Caki2 (cell line): ENCODE measurements at places on chromosomes 7 and 10. TPM values are rescaled to one million over a fixed set of nuclear protein-coding genes. Genes with fewer than 3 reads are reported as not detected.

Gene PNLIPRP3
- not detected in 2 replicates for total RNA-seq

Gene UFSP1
- total RNA-seq = 7.4 and 11.8 TPM in 2 replicates

Gene ZNF425
- 2.9 and 7.1 TPM in 2 replicates for total RNA-seq

Gene CHCHD3
- 124 and 183 TPM in 2 replicates for total RNA-seq

Gene MINDY4
- 3.6 and 4.0 TPM in 2 replicates for total RNA-seq

Gene TAS2R41
- not detected in 2 replicates for total RNA-seq

Gene SMURF1
- total RNA-seq = 37.7 and 50.4 TPM in 2 replicates

Gene NEUROG3
- total RNA-seq = not detected in 2 replicates

Gene RSPH10B2
- 0.10 and 0.14 TPM in 2 replicates for total RNA-seq

Gene CALML3
- total RNA-seq = not detected in 2 replicates

DNA sequence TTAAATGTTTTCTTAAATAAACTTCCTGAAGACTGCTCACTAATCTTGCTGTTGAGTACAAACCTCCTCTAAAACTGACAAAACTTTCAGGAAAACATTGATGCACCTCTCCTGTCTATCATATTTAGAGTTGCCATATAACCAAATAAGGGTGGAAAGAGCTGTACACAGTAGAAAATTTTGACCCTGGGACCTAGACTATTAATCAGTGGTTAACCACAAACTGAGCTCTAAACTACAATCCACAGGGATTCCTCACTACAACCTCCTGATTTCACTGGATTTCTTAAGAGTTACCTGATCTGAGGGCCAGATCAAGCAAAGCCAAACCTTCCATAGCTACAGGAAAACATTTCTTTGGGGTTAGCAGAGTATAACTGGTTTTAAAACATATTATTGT lies 39.9 kb upstream of the WNT16 start:
- DNase-seq = peak; percentile 73

GRCh38 chr7:130144312-130145171 lies 60.7 kb downstream of the TMEM209 start:
- DNase-seq = peak; percentile 60

GRCh38 chr7:157020514-157021070 lies 10.1 kb upstream of the MNX1 start:
- DNase-seq = no peak

- no peak for DNase-seq
Measured at GRCh38 chr10:77548157-77548556, 89.5 kb downstream of the KCNMA1 start.

GRCh38 chr7:2758673-2759616 lies 70.9 kb downstream of the AMZ1 start:
- no peak for DNase-seq

DNA sequence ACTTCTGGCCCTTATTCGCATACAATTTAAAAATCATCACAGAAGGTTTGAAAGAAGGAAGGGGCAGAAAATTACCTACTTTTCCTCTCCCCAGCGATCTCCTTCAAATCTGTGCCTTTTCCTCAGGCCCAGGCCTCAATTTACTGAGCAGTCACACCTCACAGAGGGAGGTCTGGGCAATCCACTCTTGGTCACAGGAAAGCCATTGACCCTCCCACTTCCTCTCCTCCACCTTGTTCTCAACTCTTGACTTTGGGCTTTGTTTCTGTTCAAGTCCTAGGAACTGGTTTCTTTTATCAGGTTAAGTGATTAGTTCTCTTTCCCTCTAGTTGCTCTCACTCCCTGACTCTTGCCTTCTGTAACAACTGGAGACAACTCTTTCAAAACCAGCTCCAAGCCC lies 37.0 kb upstream of the ATRNL1 start:
- no peak for DNase-seq

GRCh38 chr7:115038158-115038557 lies 116.3 kb downstream of the MDFIC start:
- DNase-seq = no peak

- DNase-seq = peak; percentile 46
Measured at GRCh38 chr10:122342293-122343134, 32.0 kb upstream of the PLEKHA1 start.

DNA sequence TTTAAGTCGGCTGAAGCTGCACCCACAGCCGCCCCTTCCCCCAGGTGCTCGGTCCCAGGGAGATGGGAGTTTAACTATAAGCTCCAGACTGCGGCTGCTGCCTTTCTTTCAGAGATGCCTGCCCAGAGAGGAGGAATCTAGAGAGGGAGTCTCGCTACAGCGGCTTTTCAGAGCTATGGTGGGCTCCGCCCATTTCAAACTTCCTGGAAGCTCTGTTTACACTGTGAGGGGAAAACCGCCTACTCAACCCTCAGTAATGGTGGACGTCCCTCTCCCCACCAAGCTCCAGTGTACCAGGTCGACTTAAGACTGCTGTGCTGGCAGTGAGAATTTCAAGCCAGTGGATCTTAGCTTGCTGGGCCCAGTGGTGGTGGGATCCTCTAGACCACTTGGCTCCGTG lies 135.4 kb downstream of the CXCL12 start:
- no peak for DNase-seq

DNA sequence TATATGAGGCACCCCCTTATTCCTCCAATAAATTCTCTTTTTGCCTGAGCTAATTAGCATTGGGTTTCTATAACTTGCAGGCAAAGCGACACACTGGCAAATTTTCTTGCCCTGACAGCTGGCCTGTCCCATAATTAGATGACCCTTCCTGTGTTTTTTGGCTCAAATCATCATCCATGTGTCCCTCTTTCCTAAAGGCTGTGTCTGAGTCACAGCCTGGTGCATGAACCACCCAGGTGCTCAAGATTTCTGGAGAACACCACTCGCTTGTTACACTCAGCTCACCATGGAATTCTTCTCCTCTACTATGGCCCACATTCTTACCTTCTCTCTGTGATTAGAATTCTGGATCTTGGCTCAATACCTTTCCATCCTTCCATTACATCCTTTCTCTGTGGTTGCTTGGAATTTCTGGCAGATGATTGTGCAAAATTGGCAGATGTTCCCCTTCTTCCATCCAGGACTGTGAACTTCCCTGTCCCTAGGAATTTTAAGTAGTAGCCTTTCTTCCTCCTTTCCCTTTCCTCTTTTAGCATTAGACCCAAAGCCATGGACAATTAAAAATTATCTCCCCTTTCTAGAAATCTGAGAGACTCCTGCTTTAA lies 116.0 kb upstream of the ANKRD1 start:
- DNase-seq = no peak

DNA sequence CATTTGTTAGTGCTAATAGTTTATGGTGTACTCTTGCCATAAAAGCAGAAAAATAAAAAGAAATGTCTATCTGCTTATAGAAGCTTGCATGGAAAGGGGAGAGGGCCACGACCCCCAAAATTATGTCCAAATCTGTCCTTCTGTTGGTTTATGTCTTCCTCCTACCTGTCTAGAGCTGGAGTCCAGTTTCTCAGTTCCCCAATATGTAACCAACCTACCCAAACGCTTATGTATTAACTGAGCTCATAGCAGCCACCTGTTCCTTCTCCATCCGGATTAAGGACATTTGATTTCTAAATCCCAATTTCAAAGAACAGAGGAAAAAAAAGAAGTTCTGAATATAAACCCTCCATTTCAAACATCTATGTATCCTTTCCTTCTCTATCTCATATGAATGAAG lies 30.3 kb upstream of the TPK1 start:
- no peak for DNase-seq

DNA sequence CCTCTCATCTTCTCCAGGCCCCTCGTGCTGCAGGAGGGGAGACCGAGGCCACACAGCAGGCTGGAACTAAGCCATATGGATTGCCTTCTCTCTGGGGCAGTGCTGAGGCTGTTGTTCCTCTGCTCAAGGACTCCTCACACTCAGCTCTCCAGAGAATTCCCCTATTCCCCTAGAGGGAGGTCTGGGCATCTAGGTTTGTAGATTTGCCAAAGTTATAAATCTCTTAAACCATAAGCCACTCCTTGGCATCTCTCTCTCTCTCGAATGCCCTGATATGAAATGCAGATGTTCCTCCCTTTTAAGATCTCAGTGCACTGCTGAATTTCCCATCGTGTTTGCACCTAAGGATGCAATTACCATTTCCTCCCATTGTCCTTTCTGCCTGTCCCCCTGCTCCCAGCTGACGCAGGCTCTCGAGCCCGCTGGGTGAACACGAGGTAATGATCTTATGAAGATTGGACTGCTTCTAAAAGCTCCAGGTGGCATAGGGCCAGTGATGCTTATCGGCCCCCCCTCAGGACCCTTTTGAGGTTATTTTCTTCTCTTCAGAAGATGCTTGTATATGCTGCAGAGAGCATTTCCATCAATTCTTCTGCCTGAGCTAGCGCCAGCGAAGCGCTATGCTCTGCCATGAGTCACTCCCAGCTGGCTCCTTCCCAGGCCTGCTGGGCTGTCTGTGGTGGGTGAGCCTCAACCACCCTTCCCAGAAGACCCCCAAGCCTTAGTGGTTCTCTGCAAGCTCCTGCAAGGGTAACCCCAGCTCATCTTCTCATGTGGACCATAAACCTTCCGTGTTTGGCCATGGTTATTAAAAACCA lies 41.6 kb upstream of the AQP1 start:
- DNase-seq = no peak

GRCh38 chr7:121278120-121279021 lies 50.4 kb upstream of the WNT16 start:
- DNase-seq = no peak

GRCh38 chr7:80213814-80214213 lies 79.2 kb downstream of the GNAI1 start:
- DNase-seq = no peak

GRCh38 chr10:49407552-49408137 lies 11.8 kb upstream of the DRGX start:
- peak; percentile 44 for DNase-seq

DNA sequence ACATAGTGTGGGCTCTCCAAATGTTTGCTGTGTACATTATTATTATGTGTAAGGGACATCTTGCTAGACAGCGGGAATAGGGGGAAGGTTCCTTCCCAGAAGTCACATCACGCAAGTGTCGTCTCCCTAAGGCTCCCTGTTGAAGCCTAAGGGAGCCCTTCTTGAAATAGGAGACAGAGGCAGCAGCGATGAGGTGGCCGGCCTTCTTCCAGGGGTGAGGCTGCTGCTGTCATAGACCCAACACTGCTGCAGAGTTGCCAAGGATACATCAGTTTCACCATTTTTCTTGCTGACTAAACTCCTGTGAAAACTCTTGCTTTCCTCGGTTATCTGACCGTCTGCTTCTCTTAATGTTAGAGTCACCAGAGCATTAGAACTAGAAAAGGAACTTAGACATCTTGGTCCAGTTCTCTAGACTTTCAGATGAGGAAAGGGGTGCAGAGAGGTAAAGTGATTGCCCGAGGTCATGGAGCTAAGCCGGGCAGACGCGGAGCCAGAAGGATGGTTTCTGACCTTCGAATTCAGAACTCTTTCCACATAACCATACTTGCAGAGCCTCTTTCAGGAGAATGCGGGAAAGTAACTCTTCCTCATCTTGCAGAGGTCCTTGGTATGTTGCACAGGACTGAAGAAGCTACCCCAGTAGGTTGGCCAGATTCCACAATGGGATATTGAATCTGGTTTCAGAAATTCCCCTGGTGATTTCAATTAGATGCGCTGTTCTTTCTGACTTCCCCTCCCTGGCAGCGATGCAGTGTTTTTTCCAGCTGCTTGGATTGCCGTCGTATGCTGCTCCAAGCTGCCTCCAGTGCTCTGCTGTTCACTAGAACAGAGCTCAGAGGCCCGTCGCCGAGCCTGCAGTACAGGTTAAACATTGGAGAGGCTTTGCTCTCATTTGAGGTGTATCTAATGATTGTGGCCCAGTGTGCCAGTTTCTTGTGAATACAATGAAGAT lies 217.1 kb downstream of the CAMK1D start:
- no peak for DNase-seq

- DNase-seq = no peak
Measured at GRCh38 chr7:95318501-95319100, 5.7 kb downstream of the PON1 start.

DNA sequence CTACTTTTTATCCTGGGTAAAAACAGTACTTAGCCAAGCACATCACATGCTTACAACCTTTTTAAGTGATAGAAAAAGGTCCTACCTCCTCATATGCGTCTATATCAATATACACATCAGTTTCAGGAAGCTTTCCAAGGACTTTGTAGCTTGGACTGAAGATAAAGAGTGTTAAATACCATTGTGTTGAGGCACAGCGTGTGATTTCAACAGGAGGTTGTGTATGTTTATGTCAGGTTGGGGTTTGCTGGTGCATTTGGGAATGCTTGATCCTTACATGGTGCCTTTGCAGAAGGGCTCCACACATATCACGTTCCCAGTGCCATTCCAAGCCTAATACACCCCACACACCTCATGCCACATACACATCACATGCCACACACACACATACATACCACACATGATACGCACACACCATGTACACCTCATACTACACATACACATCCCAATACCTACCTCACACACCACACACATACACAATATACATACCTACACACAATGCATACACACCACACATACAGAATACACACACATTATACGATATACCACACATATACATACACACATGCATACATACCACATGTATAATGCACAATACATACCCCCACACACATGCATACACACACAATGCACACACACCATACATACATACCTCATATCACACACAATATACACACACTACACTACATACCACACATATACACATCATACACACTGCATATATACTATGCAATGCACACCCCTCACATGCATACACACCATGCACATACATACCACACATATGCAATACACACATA lies 33.1 kb downstream of the PSMC2 start:
- no peak for DNase-seq

- DNase-seq = peak; percentile 99
Measured at GRCh38 chr7:130069978-130070860, at the start of gene KLHDC10. Gene KLHDC10, plus strand, starts transcription at chr7:130070534. Its CDS starts 110 bp downstream, at chr7:130070644.

DNA sequence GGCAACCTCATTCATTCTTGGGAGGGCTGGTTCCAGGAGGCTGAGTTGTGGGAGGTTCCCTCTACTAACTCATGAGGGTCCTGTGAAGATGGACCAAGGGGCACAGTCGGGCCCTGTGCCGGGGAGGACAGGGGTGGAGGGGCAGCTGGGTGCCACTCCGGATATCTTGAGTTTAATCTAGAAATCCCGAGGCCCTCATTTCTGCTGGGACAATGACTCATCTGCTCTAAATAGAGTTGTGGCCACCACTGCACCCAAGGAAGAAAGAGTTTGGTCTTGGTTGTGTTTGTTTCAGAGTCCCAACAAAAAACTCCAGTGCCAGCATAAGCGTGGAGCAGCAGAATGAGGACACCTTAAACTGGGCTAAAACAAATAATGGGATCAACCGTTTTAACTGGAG lies 82.4 kb downstream of the EBF3 start:
- no peak for DNase-seq

DNA sequence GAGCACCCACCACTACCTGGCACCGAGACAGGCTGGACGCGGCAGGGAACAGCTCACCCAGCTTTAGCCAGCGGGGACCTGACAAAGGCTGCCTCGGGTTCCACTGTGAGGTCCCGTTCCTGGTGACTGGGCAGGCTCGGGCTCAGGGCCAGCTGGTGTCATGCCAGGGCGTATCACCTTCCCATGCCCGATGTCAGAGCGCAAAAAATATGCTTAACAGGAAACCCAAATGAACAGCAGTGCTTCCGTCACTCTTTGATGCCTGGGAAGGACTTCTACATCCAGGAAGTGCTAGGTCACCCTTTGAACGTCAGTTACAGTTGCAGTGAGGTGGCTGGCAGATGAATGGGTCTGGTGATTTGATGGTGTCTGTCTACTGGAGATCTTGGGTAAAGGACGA lies 106.0 kb downstream of the ADARB2 start:
- no peak for DNase-seq
